T-cell (primary cell): ENCODE measurements at places on chromosomes 1 and 21.

DNA sequence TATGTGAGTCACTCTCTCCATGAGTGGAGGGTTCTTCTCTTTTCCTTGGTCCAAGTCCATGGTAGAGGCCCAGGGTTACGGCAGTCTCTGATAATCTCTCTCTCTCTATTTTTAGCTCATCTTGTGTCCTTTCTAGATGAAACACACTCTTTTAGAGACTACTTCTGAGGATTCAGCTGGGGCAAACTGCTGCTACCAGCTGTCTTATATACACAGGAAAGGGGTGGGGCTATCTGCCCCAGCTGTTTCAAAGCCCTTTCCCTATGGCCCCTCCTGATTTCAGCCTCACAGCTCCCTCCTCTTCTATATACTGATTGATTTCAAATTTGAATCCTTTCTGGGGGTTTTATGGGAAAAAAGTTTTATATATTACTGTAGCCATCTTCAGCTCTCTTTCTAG, 324.8 kb downstream of the RWDD3 start:
- DNase-seq: no peak

DNA sequence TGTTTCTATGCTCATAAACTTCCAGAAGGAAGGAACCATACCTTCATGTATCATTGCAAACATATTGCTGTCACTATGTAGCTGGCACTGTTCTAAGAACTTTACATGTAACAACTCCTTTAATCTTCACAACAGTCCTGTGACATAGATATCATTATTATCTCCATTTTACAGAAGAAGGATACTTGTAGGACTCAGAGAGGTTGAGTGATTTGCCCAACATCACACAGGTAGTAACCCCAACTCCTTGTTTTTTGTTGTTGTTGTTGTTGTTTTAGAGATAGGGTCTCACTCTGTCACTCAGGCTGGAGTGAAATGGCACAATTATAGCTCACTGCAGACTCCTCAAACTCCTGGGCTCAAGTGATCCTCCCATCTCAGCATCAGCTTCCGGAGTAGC, 7.6 kb upstream of the TRIT1 start:
- no peak for DNase-seq

DNA sequence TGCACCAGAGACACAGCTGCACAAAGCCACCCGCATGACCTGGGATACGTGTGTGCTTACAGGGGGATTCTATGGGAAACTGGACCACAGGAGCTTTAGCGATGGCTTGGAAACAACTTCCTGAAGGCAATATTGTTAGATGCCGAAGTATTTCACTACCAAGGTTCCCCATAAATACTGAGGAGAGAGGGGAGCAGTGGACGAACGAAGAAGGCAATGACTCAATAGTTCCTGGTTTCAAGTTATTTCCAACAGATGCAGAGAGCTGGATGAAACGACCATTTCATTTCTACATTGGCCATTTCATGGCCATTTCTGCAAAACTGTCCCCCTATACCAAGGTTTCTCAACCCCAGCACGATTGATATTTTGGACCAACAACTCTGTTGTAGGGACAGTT, 61.3 kb downstream of the CD34 start:
- no peak for DNase-seq

DNA sequence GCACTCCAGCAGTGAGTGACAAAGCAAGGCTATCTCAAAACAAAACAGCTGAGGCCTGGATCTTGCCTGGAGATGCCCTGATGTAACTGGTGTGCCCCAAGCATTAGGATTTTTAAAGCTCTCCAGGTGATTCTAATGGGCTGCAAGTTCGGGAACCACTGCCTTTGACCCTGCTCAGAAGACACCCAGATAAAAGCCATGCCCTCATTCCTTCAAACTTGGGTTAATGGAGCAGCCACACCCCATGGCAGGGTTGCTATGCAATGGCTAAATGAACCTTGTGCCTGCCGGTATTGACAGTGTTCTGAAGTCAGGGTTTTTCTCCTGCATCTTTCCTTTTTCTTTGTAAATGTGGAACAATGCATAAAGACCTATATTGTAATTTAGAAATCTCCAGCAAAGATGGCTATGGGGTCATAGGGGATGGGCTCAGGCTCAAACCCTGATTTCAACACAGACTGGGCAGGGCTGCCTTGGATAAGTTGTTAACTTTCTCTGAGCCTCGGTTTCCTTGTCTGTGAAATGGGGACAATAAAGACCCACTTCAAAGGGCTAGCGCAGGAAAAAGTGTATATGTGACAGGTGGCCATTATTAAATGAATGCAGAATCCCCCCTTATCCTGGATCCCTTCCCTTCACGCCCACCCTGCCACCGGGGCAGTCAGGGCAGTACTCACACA, 453 bp downstream of the TFF3 start:
- DNase-seq: no peak

DNA sequence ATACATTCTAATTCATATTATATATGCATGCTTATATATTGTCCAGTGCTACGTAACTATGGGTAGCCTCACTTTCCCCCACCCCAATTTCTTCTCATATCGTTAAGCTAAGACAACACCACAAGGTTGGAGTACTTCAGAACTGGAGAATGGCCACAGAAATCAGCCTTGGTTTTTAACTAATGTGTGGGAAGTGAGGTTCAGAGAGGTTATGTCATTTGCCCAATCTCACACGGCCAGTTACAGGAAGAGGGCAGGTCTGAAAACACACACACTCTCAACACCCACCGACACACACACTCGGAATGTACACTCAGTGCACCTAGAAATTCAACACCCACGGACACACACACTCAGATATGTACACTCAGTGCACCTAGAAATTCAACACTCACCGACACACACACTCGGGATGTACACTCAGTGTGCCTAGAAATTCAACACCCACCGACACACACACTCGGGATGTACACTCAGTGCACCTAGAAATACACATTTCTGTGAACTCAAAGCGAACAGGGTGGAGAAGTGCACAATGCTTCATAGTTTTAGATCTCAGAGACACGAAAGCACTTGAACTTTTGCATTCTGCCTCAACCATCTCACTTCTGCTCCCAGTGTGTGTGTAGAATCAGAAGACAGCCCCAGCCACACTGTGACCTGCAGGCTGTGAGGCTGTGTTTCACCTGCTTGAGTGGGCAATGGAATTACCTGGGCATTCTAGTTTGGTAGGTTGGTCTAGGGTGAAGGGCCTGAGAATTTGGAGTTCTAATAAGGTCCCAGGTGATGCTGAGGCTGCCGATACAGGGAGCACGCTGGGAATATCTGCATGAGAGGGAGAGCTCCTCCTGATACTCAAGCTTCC, 170.4 kb downstream of the CLIC6 start:
- no peak for DNase-seq

- no peak for DNase-seq
These were observed 164.0 kb downstream of the PRDM16 start for GRCh38 chr1:3233031-3233430.

DNA sequence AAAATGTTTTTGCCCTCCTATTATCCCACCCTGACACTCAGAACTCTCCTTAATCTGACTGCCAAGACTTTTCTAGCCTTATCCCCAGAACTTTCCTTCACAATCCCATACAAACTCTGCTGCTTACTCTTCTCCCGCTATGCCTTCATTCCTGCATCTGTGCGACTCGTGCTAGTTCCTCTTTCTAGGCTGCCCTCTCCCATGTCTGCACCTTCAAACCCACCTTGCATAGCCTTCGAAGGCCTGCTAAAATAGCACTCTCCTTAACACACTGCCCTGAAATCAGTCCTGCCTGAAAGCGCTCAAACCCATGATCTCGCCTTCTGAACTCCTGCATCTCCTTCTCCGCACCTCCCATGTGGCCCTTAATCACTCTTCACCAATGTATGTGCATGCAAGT, 2.5 kb upstream of the NCF2 start:
- DNase-seq: no peak

- DNase-seq: no peak
These were observed 6.5 kb upstream of the C1QA start for GRCh38 chr1:22629886-22630285.

DNA sequence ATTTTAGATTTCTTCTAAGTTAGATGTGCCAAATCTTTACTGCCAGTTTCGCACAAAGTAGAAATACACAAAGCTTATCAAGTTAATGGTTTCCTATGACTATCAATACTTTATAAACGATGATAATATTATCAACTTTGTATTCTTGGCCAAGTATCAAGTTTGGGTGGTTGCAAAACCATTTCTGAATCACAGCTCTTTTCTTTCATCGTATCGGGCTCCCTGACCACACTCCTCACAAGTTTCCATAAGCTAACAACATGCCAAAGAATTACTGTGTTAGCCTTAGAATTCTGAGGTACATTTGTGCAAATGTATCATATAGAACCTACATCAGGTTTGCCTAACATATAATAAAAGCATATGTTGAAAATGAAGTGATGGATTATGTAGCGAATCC, 311.0 kb downstream of the KCTD3 start:
- no peak for DNase-seq

GRCh38 chr21:42218836-42219605, at the start of gene ABCG1:
TSS of gene ABCG1 (plus strand) at chr21:42219140. CDS start at chr21:42219263, 123 bp downstream.
- peak; percentile 49 for DNase-seq

DNA sequence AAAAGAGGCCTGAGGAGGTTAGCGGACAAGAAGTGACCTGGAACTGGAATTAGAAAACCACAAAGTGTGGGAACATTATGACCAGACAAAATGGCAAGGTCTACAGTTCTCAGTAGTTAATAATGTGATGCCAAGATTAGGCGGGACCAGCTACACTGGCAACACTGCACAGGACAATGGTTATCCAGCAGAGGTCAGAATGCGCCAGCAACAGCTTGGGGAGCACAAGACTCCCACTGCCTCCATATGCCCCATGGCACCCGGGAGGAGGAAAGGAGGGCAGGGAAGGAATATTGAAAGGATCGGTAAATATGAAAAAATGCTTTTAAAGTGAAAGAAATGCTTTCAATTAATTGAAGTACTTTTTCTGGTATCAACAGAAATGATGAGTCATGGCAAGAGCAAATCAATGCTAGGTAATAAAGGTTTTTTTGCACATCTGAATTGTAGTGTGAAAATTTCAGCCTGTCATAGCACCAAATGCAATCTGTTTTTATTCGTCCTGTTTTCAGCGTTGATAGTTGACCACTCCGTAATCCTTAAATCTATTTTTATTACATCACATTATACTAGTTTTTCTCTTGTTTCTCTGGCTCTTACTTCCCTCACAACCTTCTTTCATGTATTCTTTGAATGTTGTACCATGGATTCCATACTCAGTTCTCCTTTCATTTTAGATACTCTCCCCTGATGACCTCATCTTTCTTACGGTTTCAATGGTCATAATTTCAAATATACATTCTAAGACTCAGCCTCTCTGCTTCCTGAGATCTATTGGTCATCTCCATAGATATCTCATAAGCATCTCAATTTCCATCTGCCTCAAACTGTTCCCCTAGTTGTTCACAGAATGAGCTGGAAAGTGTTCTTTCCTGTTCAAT, 30.7 kb downstream of the VCAM1 start:
- DNase-seq: no peak

- no peak for DNase-seq
These were observed 24.9 kb upstream of the KIRREL1 start for GRCh38 chr1:157968508-157968907.

GRCh38 chr1:206461602-206462455, 8.4 kb upstream of the IKBKE start:
- DNase-seq: peak; percentile 52

GRCh38 chr21:20592463-20592862, 405.7 kb upstream of the NCAM2 start:
- DNase-seq: no peak

DNA sequence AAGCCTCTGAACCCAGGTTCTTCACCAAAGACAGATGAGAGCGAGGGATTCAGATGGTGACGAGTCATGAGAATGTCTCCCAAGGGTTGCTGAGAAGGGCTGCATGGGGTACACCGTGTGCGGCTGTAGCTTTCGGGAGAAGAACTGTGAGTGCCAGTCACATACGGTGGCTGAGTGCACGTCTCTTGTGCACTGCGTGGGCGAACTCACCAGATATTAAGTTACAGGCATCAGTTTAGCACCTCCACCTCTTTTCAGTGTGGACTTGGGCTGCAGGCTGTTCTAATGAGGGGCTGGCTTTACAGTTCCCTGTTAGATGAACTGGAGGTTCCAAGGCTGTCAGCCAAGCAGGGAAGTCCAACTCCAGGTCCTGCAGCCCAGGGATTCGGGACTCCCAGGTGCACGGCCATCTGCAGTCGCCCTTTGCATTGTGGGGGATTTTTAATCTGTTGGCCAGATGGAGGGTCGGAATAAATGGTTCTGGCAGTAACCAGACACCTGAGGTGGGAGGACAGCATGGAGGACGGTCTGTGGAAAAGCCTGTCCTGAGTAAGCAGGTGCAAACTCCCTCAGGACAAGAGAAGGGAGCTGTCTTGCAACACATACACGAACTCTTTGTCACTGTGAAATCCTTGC, 26.5 kb upstream of the AVPR1B start:
- DNase-seq: no peak

DNA sequence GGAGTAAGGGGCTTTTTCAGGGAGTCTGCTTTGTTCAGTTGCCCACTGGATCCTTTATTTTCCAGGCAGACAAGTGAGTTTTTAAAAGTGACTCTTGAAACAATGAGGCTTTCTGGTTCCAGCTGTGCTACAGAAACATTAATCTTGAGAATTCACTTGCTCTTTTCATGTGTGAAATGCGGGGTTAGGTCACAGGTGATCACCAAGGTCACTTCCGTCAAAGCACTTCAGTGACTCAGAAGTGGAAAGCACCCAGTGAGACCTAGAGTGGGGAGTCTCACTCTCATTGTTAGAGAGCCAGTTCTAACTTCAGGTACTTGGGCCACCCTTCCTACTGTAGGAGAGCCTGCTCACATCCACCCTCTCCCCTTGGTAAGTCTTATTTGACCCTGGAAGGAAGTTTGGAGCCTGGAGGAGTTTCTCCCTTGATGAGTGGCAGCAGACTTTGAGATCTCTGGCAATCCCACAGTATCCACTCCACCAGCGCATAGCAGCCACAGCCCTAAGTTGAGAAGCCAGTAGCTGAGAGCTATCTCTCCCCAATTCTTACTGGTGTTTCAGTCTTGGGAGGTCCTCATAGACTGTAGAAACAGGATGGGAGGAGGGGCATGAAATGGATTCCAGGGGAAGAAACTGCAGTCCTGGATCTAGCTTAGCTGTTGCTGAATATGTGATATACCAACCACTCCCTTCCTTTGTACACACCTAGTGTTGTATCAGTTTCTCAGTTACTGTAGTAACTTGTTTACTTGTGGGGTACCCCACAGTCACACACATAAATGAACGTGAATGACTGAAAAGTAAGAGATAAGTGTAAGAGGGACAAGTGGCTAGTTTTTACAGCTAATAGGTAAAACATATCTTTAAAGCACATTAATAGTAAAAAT, 3.1 kb downstream of the TACSTD2 start:
- DNase-seq: no peak

- peak; percentile 7 for DNase-seq
These were observed 70.7 kb upstream of the JUN start for GRCh38 chr1:58854576-58854975.

GRCh38 chr21:42463861-42464515, 32.0 kb downstream of the RSPH1 start:
- peak; percentile 71 for DNase-seq
